ENCODE measurements at places on chromosomes 2 and 18.

DNA sequence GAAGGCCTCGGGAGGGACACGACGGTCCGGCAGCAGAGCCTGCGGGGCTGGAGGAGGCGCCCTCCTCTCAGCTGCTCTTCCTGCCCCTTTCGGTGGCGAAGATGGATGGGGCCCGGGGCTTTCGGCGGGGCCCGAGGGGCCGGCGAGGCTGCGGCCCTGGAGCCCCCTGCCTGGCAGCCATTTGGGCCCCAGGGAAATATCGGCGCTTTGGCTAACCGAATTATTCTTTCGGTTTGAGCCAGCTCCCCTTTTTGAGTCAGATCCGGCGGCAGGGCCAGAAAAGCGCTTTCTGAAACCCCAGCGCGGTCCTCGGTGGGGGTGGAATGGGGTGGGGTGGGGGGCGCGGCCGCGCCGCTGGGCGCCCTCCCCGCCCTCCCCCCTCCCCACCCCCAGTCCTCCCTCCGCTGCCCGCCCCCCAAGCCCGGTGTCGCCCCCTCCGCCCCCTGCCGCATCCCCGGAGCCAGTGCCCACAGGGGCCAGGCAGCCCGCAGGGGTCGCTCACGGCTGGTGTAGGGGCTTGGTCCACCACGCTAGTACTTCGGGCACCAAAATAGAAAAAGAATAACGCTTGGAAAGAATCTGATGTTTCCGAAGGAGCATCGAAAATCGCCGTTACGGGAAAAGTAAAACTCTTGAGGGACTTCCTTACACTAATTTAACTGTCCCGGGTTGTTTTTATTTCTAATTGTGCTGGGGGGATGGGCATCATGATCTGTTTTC is 9.1 kb upstream of the ARID5A start:
- DNase-seq = no peak

GRCh38 chr2:221478485-221478863 is 93.6 kb downstream of the EPHA4 start:
- DNase-seq = no peak

- DNase-seq = no peak
Observed at GRCh38 chr18:30469091-30469490, 573.5 kb downstream of the DSC3 start.

DNA sequence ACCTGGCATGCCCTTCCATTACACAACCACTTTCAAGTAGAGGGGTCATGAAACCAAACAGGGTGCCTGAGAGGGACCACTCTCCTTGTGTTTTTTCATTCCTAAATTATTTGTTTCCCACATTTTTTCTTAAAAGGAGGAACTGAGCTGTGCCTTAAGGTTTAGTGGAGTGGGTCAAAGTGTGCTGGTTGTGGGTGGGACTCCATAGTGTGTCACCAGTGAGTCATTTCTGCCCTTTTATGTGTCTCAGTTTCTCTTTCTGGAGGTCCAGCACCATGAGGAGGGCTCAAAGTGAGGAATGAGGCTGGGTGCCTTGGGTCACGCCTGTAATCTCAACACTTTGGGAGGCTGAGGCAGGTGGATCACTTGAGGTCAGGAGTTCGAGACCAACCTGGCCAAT is 37.8 kb downstream of the COMMD1 start:
- no peak for DNase-seq

GRCh38 chr2:23596316-23596885 is 211.4 kb downstream of the KLHL29 start:
- no peak for DNase-seq

DNA sequence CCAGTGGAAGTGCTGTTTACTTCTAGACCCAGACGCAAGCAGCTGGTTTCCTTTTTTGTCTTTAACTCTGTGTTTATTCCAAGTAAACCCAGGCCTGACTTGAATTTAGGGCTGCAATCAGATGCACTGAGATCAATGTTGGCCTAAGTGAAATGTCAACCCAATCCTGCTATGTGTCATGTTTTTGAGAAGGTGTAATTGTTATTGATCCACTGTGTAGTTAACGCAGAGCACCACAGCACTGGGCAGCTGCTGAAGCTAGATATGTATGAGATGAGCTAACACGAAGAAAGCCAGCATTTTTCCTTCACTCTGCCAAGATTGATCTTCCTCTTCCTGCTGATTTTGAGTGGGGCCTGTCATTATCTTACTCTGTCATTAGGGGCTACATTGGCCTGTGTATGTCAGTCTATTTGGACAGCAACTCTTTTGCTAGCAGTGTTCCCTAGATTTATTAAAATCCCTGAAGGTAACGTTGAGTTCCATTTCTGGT is 18.9 kb upstream of the DLX1 start:
- DNase-seq = no peak

DNA sequence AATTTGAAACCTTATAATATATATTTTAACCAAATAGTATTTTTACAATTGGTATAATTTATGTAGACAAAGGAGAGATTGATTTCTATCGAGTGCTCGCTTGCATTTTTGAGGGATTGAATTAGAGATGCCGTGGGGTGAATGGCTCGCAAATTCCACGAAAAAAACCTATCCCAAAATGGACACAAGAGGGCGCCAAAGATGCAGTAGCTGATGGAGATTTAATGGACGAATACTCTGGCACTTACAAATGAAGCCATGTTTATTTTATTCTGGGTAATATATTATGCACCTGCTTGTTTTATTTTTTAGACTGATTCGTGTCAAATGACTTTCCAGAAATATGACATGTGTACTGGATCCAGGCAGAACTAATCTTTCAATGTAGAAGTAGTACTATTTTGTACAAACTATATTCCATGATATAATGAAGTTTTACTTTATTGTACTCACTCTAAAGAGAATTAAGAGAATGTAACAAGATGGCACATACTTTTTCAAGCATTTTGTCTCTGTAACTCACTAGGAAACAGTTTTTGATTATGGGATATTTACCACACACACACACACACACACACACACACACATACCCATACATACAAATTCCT is 505.4 kb downstream of the PLCL1 start:
- DNase-seq = no peak

DNA sequence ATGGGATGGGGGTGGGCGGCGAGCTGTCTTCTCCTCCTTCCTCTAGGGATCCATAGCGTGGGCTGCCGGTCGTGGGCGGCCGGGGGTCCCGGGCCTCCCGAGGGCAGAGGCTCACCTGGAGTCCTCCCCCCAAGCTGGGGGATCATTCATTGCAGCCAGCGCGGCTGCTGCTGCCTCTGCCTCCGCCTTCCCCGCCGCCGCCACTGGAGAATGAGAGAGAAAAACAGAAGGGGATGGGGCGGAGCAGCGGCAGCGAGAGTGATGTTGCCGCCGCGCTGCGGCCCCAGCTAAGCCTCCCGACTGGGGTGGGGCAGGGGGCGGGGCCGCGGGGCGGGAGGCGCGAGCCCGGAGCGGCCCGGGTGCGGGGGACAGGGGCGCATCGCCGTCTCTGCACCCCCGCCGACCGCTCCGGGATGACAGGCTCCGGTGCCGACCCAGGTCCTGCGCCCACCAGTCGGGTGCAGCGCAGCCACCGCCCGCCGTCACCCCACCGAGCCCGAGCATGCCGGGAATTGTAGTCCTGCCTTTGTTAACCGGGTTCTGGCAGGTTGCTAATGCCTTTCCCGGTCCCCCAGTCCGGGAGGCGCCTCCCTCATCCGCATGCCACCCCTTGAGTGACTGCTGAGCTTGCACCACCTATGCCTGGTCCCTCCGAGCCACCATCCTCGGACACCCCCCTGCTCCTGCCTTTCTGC is at the start of gene KIF3C:
Gene KIF3C (minus strand): TSS at position 225 of the 695 bp plus-strand sequence. CDS start 580 bp downstream, outside the sequence.
- peak; percentile 60 for DNase-seq

DNA sequence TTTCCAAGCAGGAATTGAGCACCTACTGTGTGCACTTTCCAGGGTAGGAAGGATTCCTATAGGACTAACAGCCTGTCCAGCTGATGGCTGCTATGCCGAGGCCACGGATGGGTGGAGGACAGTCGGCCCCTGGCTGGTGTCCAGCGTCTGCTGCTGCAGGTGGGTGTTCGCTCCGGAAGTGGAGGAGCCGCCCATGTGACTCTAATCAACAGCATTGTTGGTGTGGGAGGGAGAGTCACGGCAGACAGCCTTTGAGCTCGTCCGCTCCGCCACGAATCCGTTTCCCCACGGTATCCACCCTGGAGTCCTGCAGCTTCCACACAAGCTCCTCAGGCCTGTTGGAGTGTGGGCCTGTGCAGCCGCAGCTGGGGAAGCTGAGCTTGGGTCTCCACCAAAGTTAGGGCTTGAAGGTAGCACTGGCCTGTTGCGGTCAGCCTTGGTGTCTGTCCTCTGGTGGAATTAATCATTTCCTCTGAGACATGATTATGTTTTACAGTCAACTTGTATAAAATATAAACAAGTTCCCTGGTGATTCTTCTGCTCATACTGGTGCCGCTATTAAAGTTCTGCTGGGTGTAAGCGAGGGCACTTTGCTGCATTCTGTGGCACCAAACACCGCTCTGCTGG is 185.9 kb upstream of the TPO start:
- no peak for DNase-seq

DNA sequence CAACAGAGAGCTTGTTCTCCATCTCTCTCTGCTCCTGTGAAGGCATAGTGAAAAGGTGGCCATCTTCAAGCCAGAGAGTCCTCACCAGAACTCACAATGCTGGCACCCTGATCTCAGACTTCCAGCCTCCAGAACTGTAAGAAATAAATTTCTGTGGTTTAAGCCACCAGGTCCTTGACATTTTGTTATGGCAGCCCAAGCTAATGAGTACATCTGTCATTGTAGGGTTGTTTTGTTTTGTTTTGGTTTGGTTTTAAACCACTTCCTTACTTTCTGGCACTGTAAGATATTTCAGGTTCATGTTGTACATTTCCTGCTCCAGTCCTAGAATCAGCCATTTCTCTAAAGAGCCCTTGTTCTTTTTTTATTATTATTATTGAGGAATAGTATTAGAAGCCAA is 171.2 kb downstream of the CPS1 start:
- no peak for DNase-seq

DNA sequence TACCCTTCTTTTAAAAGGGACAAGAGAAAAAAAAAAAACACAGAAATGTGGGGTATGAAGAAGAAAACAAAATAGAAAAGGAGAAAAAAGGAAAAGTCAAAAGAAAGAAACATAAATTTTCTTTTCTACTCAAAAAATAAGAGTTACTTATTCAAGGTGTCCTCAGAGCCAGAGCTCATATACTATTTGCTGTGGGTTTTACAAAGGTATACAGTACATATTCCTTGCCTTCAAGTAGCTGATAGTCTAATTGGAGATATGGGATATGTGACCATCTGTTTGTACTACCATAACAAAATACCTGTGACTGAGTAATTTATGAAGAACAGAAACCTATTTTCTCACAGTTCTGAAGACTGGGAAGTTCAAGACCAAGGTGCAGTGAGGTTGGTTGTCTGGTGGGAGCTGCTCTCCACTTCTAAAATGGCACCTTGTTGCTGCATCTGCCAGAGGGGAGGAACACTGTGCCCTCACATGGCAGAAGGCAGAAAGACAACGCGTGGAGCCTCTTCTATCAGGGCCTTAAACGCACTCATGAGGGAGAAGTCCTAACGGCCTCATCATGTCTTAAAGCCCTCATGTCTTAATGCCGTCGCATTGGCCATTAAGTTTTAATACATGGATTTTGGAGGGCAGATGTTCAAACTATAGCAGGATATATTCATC is 33.9 kb downstream of the NBAS start:
- no peak for DNase-seq

- no peak for DNase-seq
Observed at GRCh38 chr2:105315314-105315713, 14.2 kb downstream of the TGFBRAP1 start.

- no peak for DNase-seq
Observed at GRCh38 chr2:179049546-179050311, at the start of gene CCDC141. Gene CCDC141, minus strand, starts transcription at chr2:179050137. Its CDS starts 196 bp downstream, at chr2:179049941.

DNA sequence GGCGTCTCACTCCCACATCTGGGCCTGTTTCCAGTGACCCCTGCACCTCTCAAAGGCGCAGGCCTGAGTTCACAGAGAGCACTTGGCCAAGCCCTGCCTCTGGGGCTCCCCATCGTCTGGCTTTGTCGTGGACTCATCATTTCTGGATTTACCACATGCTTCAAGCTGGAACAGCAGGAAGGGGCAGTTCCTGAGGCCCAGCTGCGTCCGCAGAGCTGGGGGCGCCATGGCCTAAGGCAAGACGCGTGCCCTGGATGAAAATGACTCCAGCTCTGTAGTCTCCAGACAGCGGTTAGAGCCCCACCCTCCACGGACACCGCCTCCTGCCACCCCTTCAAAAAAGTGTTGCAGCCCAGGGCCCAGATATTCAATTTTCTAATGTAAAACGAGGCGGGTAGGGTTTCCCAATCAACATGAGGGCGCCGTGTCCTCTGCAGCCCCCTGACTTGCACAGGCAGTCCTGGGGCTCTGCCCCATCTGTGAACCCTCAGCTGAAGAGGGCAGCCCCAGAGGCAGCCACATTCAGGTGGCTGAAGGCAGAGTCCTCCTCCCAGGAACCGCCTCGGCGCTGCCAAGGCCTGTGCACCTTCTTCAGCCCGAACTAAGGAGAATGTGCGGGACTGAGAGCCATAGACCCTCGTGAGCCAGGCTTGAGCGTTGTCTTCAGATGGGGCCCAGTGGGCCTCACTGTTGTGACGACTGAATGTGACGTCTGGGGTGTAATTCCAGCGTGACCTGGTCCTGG is 85.5 kb downstream of the NFATC1 start:
- DNase-seq = no peak

- DNase-seq = no peak
Observed at GRCh38 chr2:105330681-105331375, 1.3 kb upstream of the TGFBRAP1 start.

DNA sequence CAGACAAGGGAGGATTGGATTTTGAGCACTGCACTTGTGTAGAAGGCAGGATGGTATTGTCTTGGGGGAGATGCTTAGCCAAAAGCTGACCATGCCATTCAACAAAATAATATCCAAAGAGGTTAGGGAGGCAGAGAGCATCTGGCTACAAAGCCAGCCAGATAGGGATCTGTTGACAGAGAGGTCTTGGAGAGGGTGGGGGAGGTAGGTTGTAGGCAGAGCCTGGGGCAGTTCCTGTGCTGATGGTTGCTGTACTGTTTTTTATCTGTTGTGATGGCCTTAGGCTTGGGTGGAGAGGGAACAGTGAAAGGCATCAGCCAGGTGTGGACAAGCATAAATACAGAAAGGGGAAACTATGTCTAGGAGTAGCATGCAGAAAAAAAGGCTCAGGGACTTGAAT is 100.9 kb downstream of the AQP4 start:
- DNase-seq = no peak

GRCh38 chr2:220701115-220701514 is 871.0 kb downstream of the EPHA4 start:
- DNase-seq = no peak

DNA sequence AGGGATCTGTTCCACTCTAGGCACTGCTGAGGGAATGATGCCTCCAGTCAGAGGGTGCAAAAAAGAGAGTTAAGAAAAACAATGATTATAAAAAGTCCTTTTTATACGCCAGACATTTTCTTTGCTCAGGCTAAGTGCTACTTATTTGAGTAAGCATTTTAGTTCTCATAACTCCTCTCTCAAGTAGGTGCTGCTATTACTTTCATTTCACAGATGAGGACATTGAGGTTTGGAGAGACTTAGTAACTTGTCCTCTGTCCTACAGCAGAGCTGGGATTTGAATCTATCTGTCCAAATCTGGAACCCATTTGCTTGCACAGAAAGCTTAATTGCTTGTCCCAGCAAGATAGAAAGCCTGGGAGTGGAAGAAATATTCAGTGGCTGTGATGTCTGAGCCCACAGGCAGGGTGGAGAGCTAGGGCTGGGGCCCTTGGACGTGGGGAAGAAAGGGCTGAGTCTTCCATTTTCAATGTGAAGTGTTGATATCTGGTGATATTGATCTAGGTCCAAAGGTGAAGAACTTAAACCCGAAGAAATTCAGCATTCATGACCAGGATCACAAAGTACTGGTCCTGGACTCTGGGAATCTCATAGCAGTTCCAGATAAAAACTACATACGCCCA is 5.8 kb downstream of the IL37 start:
- DNase-seq = no peak

GRCh38 chr2:98832172-98832571 is 101.2 kb upstream of the MGAT4A start:
- DNase-seq = no peak
